Naive thymus-derived CD8-positive, alpha-beta T cell (primary cell): ENCODE measurements at places on chromosomes 4 and X.

- no peak for DNase-seq
These were observed 756 bp upstream of the TAF9B start for GRCh38 chrX:78140206-78140605.

GRCh38 chr4:171024720-171025303 is 788.4 kb upstream of the GALNTL6 start:
- DNase-seq, result no peak

DNA sequence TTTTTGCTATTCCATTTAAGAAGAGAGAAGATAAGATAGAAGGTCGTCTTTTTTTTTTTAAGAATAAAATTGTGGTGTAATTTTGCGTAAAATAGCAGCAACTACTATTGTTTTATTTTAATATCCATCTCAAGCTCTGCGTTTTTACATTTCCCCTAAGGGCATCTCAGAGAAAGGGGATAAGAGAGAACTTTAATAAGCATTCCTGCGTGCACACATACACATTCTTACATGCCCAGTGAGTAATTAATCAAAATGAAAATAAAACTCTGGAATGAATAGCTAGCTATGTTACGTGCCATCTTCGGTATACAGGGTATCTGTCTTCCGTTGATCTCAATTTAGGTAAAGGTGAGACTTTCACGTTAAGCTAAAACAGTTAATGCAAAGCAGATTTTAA is 200.3 kb upstream of the TENM3 start:
- DNase-seq, result no peak

DNA sequence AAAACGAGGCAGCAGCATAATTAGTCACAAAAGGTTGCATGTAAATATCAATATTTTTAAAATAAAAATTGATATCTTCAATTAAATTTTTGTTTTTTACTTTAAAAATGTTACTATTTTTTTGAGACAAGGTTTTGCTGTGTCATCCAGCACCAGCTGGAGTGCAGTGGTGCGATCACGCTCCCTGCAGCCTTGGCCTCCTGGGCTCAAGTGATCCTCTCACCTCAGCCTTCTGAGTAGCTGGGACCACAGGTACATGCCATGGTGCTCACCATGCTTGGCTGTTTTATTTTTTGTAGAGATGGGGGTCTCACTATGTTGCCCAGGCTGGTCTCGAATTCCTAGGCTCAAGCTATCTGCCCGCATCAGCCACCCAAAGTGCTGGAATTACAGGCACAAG is 96.8 kb upstream of the FRAS1 start:
- DNase-seq, result no peak

- no peak for DNase-seq
These were observed 778.1 kb upstream of the SLIT2 start for GRCh38 chr4:19473569-19473968.

GRCh38 chr4:14222377-14223029 is 595.0 kb upstream of the BOD1L1 start:
- DNase-seq, result no peak

- DNase-seq, result no peak
These were observed 85.6 kb downstream of the CPE start for GRCh38 chr4:165464376-165464775.

- DNase-seq, result no peak
These were observed 190.7 kb downstream of the ZNF674 start for GRCh38 chrX:46354481-46354880.

- DNase-seq, result no peak
These were observed 60.4 kb downstream of the SHROOM2 start for GRCh38 chrX:9846631-9847030.

GRCh38 chr4:38563707-38564495 is 100.1 kb upstream of the KLF3 start:
- DNase-seq, result no peak

DNA sequence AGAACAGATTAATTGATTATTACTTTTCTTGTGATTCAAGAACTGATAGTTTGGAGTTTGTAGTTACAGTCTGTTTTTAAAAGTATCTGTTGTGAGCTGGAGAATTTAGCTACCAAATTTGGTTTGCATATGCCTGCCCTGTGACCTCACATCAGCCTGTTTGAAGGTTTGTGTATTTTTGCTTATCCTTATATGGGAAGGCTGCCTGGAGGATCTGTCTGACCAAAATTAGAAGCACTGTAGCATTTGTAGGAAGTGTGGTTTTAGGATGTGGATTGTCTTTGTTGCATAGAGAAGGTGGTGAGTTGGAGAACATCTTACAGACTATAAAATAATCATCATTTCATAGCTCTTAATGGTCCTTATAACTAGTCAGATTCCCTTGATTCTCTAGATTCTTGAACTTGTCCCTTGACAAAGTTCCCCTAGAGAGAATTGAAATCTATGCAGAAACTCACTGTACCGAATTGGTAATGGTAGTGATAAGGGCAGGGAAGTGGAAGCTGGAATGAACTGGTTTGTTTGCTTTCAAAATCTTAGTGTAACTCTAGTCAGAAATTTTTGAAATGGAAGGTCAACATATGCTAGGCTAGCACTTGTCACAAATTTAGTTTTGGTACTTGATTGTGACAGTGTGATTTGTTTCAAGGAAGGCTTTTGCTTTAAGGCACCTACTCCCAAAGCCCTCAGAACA is 57.3 kb downstream of the SH3BGRL start:
- no peak for DNase-seq

DNA sequence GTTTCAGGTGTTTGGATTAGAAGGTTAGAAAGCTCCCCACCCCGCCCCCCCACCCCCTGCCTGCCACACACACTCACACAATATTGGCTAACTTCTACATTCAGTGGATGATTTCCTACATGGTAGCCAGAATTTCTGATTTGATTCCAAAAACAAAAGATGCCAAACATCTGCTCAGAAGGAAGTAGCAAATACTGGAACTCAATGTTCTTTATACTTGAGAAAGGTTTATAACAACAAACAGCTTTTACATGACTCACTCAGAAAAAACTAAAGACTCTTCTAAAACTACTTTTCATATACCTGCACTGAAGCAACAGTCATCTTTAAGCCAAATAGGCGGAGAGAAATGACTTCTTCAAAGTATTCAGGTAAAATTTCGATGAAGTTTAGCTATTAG is 750.5 kb upstream of the POU3F4 start:
- no peak for DNase-seq

DNA sequence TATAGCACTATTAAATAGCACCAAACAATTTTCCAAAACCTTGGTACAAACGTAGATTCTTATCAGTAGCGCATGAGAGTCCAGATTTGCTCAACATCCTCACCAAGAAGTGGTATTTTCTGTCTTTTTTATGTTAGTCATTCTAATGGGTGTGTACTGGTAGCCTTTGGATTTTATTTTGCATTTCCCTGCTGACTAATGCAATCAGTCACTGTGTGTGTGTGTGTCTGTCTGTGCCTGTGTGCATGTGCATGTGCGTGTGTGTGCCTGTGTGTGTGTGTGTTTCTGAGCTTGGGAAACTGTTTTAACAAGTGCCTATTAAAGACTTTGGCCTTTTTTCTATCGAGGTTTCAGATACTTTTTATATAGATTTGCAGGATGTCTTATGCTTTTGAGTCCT is 82.2 kb upstream of the MAGEA10 start:
- no peak for DNase-seq

GRCh38 chrX:9318766-9319165 is 146.1 kb upstream of the TBL1X start:
- no peak for DNase-seq
